ENCODE measurements at places on chromosomes 2 and 18.

GRCh38 chr2:72415241-72415661 is 267.6 kb upstream of the CYP26B1 start:
- DNase-seq, result no peak

GRCh38 chr2:205555566-205556230 is 126.6 kb upstream of the NRP2 start:
- no peak for DNase-seq

- DNase-seq, result no peak
These were observed 164.0 kb upstream of the SIX3 start for GRCh38 chr2:44777537-44777936.

DNA sequence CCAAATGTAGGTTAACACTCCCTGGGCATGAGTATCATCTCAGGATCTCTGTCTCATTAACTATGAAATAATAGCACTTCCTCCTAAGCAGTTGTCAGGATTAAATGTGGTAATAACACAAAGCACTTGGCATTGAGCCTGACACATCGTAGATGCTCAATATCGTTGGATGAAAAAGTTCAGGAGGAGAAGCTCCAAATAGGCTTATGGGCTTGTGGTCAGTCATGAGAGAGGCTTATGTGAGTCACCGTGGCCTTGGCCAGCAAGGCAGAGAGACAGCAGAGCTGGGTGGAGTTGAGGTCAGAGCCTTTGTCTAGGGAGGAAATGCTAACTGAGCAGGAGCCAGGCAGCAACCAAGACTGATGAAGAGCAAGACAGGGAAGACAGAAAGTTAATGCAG is 68.3 kb upstream of the PPM1B start:
- no peak for DNase-seq

DNA sequence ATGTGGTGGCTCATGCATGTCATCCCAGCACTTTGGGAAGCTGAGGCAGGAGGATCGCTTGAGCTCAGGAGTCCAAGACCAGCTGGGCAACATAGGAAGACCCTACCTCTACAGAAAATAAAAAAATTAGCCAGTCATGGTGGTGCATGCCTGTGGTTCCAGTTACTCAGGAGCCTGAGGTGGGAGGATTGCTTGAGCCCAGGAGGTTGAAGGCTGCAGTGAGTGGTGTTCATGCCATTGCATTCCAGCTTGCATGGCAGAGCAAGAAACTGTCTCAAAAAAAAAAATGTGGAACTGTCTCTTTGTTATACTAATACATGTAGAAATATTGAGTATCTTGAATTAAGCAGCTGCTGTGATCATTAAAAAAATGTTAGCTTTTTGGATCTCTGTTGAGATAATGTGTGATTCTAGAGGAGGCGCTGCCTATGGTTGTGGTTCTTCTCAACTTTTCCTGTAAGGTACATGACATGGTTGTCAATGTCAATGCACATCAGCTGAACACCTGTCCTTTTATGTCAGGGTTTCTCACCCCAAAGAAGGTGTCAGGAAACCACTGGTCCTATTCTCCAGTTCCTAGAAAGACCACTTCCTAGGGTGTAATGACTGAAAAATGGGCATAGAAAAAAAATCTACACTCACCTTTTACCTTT is 34.7 kb upstream of the IL1RL1 start:
- no peak for DNase-seq
